ENCODE measurements at places on chromosomes 12 and 14. TPM values are rescaled to one million over a fixed set of nuclear protein-coding genes. Genes with fewer than 3 reads are reported as not detected.

- ATAC-seq = peak; percentile 39
Measured at GRCh38 chr12:14396071-14396470, 30.6 kb downstream of the ATF7IP start.

DNA sequence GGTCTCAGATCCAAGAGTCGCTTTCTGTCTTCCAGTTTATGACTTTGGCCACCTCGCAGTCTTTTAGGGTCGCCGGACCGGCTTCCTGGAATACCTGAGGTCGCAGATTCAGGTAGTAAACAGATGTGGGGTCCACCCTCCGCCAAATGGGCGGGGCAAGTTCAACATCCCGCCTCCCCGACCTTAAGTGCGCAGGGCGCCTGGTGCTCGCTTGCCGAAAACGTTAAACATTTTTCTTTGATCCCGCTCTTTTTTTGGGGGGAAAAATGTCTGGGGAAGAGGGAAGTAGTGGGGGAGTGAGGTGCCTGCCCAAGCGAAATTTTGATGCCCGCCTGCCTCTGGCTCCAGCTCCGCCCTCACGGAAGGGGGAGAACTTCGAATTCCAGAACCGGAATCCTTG is 73.9 kb upstream of the TBX5 start:
- ATAC-seq = peak; percentile 25

GRCh38 chr12:81819991-81820633 is 61.0 kb upstream of the PPFIA2 start:
- no peak for ATAC-seq

GRCh38 chr12:131701705-131702572 is 9.0 kb upstream of the SFSWAP start:
- ATAC-seq = no peak

DNA sequence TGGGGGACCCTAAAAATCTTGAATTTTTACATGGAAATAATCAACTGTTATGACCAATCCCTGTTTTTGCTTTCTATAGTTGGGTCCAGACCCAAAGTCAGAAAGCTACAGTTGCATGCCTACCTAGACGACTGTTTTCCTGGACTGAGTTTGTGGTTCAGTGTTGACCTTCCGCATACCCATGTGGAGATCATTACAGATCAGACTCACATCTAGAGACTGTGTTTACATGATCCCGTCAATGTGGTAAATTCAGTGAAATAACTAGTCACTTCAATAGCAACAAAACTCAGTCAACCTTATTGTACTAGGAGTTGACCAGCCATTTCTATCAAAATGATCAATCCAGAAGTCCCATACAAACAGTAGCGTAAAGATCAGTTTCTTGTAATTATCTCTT is 257.6 kb downstream of the EGLN3 start:
- no peak for ATAC-seq

GRCh38 chr12:107057071-107057834 is 36.1 kb downstream of the CRY1 start:
- ATAC-seq = no peak

- no peak for ATAC-seq
Measured at GRCh38 chr14:73783107-73783727, 68.4 kb upstream of the PTGR2 start.

- ATAC-seq = no peak
Measured at GRCh38 chr14:100275214-100275613, 31.0 kb downstream of the SLC25A29 start.

DNA sequence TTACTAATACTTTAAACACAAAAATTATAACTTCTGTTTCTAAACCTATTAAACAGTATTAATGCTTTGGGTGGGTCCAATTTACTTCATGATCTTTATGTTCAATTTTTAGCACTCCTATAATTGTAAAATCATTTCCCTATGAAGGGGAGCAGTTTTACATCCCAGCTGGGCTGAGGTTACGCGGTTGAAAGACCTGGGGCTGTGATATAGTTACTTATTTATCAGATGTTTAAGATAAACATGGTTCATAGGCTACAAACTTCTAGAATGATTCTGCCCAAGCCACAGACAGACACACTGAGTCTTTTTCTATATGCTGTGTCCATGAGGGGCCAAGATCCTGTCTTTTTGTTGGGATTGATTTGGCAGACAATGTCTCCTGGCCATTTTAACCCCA is 44.4 kb downstream of the DYRK2 start:
- ATAC-seq = no peak

- ATAC-seq = peak; percentile 49
Measured at GRCh38 chr14:52951681-52952554, 1.1 kb upstream of the FERMT2 start.

DNA sequence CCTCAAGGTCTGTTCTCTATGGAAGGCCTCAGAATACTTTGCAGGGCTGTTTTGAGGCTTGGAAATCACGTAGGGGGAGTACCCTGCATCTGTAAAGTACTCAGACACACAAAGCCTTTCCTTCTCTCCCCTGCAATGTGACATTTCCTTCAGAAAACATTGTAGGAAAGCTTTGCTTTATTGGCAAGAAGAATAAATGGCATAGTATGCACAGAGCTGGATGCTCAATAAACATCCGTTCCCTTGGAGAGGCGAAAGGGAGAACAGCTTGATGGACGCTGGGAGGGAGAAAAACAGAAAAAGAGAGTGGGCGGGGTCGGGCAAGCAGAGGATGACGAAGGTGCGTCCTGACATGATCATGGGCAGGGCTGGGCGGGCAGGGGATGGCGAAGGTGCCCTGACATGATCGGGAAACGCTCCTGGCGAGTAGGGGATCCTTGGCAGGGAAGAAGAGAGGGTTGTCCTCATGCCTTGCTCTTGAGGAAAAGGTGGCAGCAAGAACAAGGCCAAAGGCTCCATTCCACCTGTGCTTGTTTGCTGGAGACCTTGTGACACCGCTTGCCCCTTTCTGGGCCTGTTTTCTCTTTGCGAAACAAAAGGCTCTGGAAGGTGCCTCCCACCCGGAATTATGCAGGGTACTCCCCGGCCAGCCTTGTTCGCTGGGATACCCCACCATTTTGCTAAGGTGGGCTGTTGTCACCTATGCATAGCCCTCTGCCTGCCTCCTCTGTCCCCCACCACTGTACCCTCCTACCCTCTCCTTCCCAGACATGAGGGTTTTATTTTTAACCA is 21.1 kb downstream of the IRF2BPL start:
- ATAC-seq = no peak

- ATAC-seq = no peak
Measured at GRCh38 chr12:122061253-122061652, 17.3 kb upstream of the MLXIP start.

- ATAC-seq = peak; percentile 29
Measured at GRCh38 chr12:123139926-123140675, 10.8 kb downstream of the PITPNM2 start.

- no peak for ATAC-seq
Measured at GRCh38 chr14:33631441-33631840, 319.4 kb downstream of the EGLN3 start.

DNA sequence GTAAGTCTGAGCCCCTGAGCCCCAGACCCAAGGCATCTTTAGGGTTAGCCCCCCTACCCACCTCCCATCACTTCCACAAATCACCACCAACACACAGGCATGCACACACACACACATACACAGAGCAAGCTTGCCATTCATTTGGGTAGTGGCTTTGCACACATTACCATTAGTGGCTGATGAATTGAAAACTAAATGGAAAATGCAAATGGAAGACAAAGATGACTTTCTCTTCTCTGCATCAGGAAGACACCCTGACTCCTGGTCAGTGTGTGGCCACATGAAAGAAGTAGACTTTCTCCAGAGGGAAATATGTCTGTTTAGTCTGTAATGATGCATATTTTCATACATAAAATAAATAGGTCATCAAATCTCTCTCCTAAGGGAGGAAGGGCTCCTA is 55.2 kb downstream of the CCDC60 start:
- ATAC-seq = no peak

- no peak for ATAC-seq
Measured at GRCh38 chr14:72605096-72605920, 288.6 kb downstream of the DPF3 start.

GRCh38 chr14:21965042-21965441 is 291.4 kb upstream of the OR4E1 start:
- ATAC-seq = no peak

SRRM4 gene
- total RNA-seq = not detected

RNF212B gene
- not detected for total RNA-seq

TAS2R9 gene
- not detected for total RNA-seq

LHX5 gene
- total RNA-seq = not detected

SIX1 gene
- 0.47 TPM for total RNA-seq
